ENCODE measurements at places on chromosomes 3 and 15.

- DNase-seq: no peak
Measured at GRCh38 chr3:187211532-187212195, 14.4 kb downstream of the RTP1 start.

GRCh38 chr15:25182098-25182478 lies 227.3 kb downstream of the SNRPN start:
- DNase-seq: no peak

- no peak for DNase-seq
Measured at GRCh38 chr3:129453732-129454131, 13.7 kb downstream of the IFT122 start.

GRCh38 chr15:81410318-81410753 lies 36.3 kb upstream of the TMC3 start:
- peak; percentile 66 for DNase-seq

GRCh38 chr3:100844063-100844936 lies 135.0 kb downstream of the TFG start:
- DNase-seq: no peak
